ENCODE measurements at places on chromosomes 12 and 14. TPM values are rescaled to one million over a fixed set of nuclear protein-coding genes. Genes with fewer than 3 reads are reported as not detected.

GRCh38 chr12:118645219-118645618 is 268.9 kb downstream of the SUDS3 start:
- no peaks in the 10 kb centered on the region for H3K4me1 ChIP-seq
- peak; percentile 18 for DNase-seq
- no peaks in the 10 kb centered on the region for H3K27me3 ChIP-seq
- H3K27ac ChIP-seq: no peak overlapping the region
- H3K36me3 ChIP-seq: no peaks in the 10 kb centered on the region

- H3K27ac ChIP-seq: no peak overlapping the region
- no peaks in the 10 kb centered on the region for H3K36me3 ChIP-seq
- no peak for DNase-seq
- H3K27me3 ChIP-seq: peaks cover 2% of the 10 kb centered on the region
Observed at GRCh38 chr12:119574255-119574654, 19.3 kb upstream of the TMEM233 start.

- no peak overlapping the region for H3K27ac ChIP-seq
- no peaks in the 10 kb centered on the region for H3K4me1 ChIP-seq
- H3K4me3 ChIP-seq: no peak overlapping the region
- H3K27me3 ChIP-seq: no peaks in the 10 kb centered on the region
Observed at GRCh38 chr14:76115010-76115422, 36.7 kb upstream of the GPATCH2L start.

GRCh38 chr14:98093111-98093510 is 1178.9 kb downstream of the BCL11B start:
- no peak overlapping the region for H3K27ac ChIP-seq
- no peaks in the 10 kb centered on the region for H3K27me3 ChIP-seq
- H3K4me3 ChIP-seq: no peak overlapping the region
- H3K36me3 ChIP-seq: no peaks in the 10 kb centered on the region

AKAP6 gene
- 0.67 TPM for total RNA-seq

- DNase-seq: no peak
- H3K4me3 ChIP-seq: no peak overlapping the region
- H3K36me3 ChIP-seq: no peaks in the 10 kb centered on the region
- H3K4me1 ChIP-seq: peaks cover 8% of the 10 kb centered on the region
- no peaks in the 10 kb centered on the region for H3K27me3 ChIP-seq
Observed at GRCh38 chr14:81459912-81460311, 59.8 kb upstream of the STON2 start.

DNA sequence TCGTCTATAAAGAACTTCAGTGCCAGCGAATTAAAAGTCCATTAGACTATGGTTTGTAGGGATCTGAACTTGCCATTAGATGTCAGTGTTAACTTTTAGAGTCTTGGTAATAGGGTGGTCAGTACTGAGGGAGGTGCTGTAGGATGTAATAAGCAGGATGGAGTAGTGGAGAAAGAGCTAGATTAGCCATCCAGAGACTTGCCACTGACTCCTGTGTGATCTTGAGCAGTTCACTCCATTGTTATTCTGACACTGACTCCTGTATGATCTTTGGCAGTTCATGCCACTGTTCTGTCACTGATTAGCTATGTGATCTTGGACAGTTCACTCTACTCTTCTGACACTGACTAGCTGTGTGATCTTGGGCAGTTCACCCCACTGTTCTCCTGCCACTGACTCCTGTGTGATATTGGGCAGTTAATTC is 133.6 kb downstream of the TTLL5 start:
- no peaks in the 10 kb centered on the region for H3K27me3 ChIP-seq
- H3K36me3 ChIP-seq: peaks cover 33% of the 10 kb centered on the region
- no peak overlapping the region for H3K4me3 ChIP-seq
- no peak for DNase-seq
- no peak overlapping the region for H3K27ac ChIP-seq
- no peaks in the 10 kb centered on the region for H3K4me1 ChIP-seq

CATSPERB gene
- total RNA-seq: 3.9 TPM

DNA sequence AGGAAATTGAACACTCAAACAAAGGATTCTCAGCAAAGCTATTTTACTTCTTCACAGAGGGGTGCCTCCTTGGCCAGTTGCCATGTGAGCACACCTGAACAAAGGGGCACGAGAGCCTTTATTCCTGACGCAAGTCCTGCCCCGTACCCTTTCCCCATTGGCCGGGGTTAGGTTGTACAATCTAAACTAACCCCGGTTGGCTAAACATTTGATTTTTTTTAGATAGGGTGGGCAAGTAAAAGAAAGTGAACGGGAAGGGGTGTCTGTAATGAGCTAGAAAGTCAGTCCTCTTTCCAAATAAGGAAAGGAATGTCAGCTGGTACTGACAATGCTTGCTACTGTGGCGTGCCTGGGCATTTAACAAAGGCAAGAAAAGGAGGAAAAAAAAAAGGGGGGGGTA is 135.5 kb upstream of the CDKN3 start:
- peaks cover 2% of the 10 kb centered on the region for H3K27me3 ChIP-seq
- DNase-seq: no peak
- no peak overlapping the region for H3K4me3 ChIP-seq
- no peak overlapping the region for H3K27ac ChIP-seq

TMEM52B gene
- not detected for total RNA-seq

DNA sequence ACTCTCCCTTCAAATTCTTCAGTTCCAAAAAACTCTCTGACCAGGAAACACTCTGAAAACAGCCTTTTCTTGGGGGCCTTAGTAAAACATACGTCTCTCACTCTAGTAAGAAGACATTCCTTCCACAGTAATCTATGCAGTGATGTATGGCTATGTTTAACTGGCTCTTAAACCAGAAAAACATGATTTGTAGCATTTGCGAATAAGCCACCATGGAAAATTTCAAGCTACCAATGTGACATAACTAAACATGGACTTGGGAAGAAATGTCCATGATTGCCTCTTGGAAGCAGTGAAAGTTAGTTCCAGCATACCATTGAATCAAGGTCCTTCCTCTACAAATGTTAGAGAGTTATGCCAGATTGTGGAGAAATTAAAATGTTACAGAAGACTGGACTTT is 121.5 kb upstream of the ATF7IP start:
- no peak overlapping the region for H3K27ac ChIP-seq
- H3K4me3 ChIP-seq: no peak overlapping the region

- no peaks in the 10 kb centered on the region for H3K27me3 ChIP-seq
- no peak for DNase-seq
- H3K27ac ChIP-seq: no peak overlapping the region
- no peaks in the 10 kb centered on the region for H3K36me3 ChIP-seq
- no peak overlapping the region for H3K4me3 ChIP-seq
Observed at GRCh38 chr12:63351370-63351769, 200.4 kb upstream of the AVPR1A start.

TMEM179 gene
- total RNA-seq: not detected

- H3K27me3 ChIP-seq: no peaks in the 10 kb centered on the region
- H3K4me1 ChIP-seq: no peaks in the 10 kb centered on the region
- no peak overlapping the region for H3K4me3 ChIP-seq
- DNase-seq: peak; percentile 45
- no peaks in the 10 kb centered on the region for H3K36me3 ChIP-seq
Observed at GRCh38 chr12:57175428-57176138, 28.2 kb upstream of the LRP1-AS start.

NDUFA9 gene
- 120 TPM for total RNA-seq

GRCh38 chr14:23327947-23328744 is 6.9 kb downstream of the PABPN1 start:
- peaks cover 11% of the 10 kb centered on the region for H3K4me1 ChIP-seq
- H3K27ac ChIP-seq: no peak overlapping the region
- H3K36me3 ChIP-seq: peaks cover 19% of the 10 kb centered on the region
- peak; percentile 76 for DNase-seq
- H3K27me3 ChIP-seq: no peaks in the 10 kb centered on the region

LGR5 gene
- total RNA-seq: not detected

All from activated CD4-positive, alpha-beta T cell treated with anti-CD3 and anti-CD28 coated beads, Interleukin-2, amount 10 ng/mL, durations not matched to agents 7 days and 5 days (primary cell).